Activated CD8-positive, alpha-beta memory T cell treated with anti-CD3 and anti-CD28 coated beads for 36 hours (primary cell): ENCODE measurements at places on chromosomes 1 and 21. TPM values are rescaled to one million over a fixed set of nuclear protein-coding genes. Genes with fewer than 3 reads are reported as not detected.

Gene LRRC8B
- 42.0 TPM for total RNA-seq

Gene FHL3
- total RNA-seq = 20.5 TPM

Gene BRDT
- total RNA-seq = not detected

Gene KCNAB2
- total RNA-seq = 200 TPM
